Type B pancreatic cell (in vitro differentiated cells): ENCODE measurements at places on chromosomes 3 and 15. TPM values are rescaled to one million over a fixed set of nuclear protein-coding genes. Genes with fewer than 3 reads are reported as not detected.

- H3K4me3 ChIP-seq = no peak overlapping the region
- no peak for DNase-seq
- no peaks in the 10 kb centered on the region for H3K27me3 ChIP-seq
- no peaks in the 10 kb centered on the region for H3K4me1 ChIP-seq
- no peak overlapping the region for H3K27ac ChIP-seq
Observed at GRCh38 chr3:32709346-32709745, 24.4 kb downstream of the CNOT10 start.

DNA sequence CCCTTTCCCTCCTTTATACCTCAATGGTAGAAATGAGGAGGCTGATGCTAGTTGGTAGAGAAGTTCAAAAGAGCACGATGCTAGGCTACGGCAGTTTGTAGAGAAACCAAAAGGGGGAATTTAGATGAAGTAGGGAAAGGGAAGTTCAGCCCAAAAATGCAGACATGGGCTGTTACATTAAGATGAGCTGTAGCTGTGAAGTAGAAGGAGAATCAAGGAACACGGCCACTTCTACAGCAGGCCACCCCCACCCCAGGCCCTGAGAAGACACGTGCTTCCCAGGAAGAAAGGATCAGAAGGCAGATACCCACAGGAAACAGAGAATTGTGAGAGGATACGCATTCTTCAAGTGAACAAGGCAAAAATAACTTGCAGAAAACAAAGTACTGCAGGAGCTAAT is 2.1 kb upstream of the PARP14 start:
- no peaks in the 10 kb centered on the region for H3K36me3 ChIP-seq
- DNase-seq = no peak
- H3K27ac ChIP-seq = no peak overlapping the region
- H3K4me1 ChIP-seq = peaks cover 19% of the 10 kb centered on the region

- no peak for DNase-seq
- H3K36me3 ChIP-seq = no peaks in the 10 kb centered on the region
- no peak overlapping the region for H3K27ac ChIP-seq
- H3K27me3 ChIP-seq = peaks cover 7% of the 10 kb centered on the region
- H3K4me1 ChIP-seq = no peaks in the 10 kb centered on the region
Observed at GRCh38 chr3:50401978-50402595, 42.8 kb upstream of the TMEM115 start.

- peaks cover 19% of the 10 kb centered on the region for H3K4me1 ChIP-seq
- no peak for DNase-seq
Observed at GRCh38 chr15:59304034-59304795, 68.5 kb downstream of the MYO1E start.

- peak overlapping the region; percentile 87 for H3K4me3 ChIP-seq
- peaks cover 9% of the 10 kb centered on the region for H3K4me1 ChIP-seq
- peak overlapping the region; percentile 78 for H3K27ac ChIP-seq
Observed at GRCh38 chr15:72198356-72199204, 993 bp upstream of the GRAMD2A start.

GRCh38 chr3:38738630-38739395 is 77.2 kb downstream of the SCN10A start:
- H3K4me3 ChIP-seq = no peak overlapping the region
- no peak overlapping the region for H3K27ac ChIP-seq

GRCh38 chr3:126051234-126051633 is 32.7 kb downstream of the SLC41A3 start:
- H3K4me3 ChIP-seq = no peak overlapping the region
- H3K4me1 ChIP-seq = no peaks in the 10 kb centered on the region
- no peak overlapping the region for H3K27ac ChIP-seq
- H3K27me3 ChIP-seq = no peaks in the 10 kb centered on the region

GRCh38 chr15:25785641-25786025 is 77.5 kb downstream of the ATP10A start:
- H3K36me3 ChIP-seq = no peaks in the 10 kb centered on the region
- no peak overlapping the region for H3K27ac ChIP-seq
- H3K4me3 ChIP-seq = no peak overlapping the region

GRCh38 chr3:169342652-169343505 is 320.6 kb downstream of the MECOM start:
- no peaks in the 10 kb centered on the region for H3K36me3 ChIP-seq
- H3K27me3 ChIP-seq = no peaks in the 10 kb centered on the region
- no peak overlapping the region for H3K4me3 ChIP-seq
- no peak overlapping the region for H3K27ac ChIP-seq

UBAP1L gene
- 2.6 and 6.0 TPM in 2 replicates for total RNA-seq

BFSP2 gene
- total RNA-seq = not detected in 2 replicates

CCR2 gene
- not detected in 2 replicates for total RNA-seq

EAF2 gene
- 3.7 and 9.1 TPM in 2 replicates for total RNA-seq

PARP15 gene
- total RNA-seq = 0.26 and 0.29 TPM in 2 replicates

NFKBIZ gene
- total RNA-seq = 54.1 and 87.6 TPM in 2 replicates

LPP gene
- total RNA-seq = 96.7 and 112 TPM in 2 replicates
